Caudate nucleus (tissue), 63 donors: ENCODE measurements at places on chromosomes 6 and 20.

DNA sequence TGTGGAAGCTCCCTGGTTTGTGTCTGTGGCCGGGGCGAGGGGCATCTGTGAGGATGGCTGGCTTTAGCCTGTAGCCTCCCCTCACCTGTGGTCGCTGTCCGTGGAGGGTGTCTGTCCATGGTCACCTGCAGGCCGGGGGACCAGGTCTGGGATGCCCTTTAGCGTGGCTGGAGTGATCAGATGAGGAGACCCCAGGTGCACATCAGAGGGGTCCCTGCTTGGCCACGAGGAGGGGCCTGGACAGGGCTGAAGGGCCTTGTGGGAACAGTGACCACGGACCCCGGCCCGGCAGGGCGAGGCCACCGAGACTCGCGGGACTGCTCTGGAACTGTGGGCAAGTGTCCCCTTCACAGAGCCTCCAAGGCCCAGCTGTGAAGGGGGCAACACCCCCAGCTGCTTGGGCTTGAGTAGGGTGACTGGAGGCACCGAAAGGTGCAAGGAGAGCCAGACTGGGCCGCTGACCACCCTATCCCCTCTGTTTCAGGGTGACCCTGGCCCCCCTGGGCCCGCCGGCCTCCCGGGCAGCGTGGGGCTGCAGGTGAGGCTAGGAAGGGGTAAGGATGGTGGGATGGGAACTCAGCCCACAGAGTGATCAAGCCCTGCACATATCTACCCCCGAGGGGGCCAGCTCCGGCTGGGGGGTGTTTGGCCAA lies 8.6 kb downstream of the COL9A3 start:
- DNase-seq = no peak

GRCh38 chr20:46303176-46303956 lies 4.9 kb downstream of the CDH22 start:
- no peak for DNase-seq

GRCh38 chr6:75183099-75183541 lies 22.7 kb downstream of the COL12A1 start:
- DNase-seq = no peak

- DNase-seq = no peak
These were observed 51.9 kb downstream of the GRM4 start for GRCh38 chr6:34093854-34094430.

DNA sequence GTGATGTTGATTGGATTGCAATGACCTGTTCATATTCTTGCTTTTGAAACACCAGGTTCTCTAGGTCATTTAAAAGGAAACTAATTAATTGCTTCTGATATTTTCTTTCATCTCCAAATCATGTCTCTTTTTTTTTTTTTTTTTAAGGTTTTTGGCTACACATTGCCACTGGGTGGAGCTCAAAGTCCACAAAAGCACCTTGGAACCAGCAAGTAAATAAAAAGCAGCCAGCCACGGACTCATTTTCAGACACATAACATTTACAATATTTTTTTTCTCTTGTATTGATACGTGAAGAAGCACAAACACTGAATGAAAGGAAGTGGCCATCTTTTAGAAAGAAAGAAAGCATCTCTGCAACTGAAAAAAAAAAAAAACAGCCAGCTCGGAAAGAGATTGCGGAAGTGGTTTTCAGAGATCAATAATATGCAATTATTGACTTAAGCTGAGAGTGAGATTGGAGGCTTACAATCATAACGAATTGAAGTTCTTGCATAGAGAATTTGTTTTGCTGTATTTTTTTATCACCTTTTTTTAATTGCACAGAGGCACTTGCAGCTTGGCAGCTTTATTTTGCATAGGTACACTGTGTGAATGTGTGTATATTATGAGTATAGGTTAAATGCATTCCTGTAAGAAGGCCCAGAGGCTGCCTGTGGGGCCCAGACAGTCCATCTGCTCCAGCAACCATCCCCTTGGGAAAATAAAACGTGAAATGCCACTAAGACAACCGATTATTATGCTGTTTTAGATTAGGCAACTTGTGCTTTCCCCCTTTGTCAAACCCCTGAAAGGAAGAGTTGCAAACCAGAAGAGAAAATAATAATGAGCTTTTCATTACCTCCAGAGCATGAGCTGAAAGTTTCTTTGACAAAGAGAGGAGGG lies 28.2 kb downstream of the CGA start:
- DNase-seq = no peak

GRCh38 chr20:13403453-13403852 lies 182.4 kb downstream of the ISM1 start:
- DNase-seq = no peak

DNA sequence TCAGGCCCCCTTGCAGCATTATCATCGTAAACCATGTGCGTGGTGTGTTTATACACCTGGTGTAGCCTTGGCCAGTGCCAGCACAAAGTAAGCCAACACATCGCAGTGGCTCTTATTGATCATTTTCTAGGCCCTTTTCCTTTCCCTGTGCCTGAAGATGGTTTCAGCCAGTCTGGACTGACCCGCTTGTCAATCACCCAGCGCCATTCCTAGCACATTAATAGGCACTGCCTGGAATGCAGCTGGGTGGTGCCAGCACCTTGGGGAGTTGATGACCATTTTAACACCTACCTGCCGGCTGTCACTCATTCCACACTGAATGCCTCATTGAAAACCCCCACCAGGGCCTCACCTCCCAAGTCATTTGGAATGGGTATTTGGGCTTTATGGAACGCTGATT lies 4.9 kb upstream of the UQCC2 start:
- DNase-seq = no peak

DNA sequence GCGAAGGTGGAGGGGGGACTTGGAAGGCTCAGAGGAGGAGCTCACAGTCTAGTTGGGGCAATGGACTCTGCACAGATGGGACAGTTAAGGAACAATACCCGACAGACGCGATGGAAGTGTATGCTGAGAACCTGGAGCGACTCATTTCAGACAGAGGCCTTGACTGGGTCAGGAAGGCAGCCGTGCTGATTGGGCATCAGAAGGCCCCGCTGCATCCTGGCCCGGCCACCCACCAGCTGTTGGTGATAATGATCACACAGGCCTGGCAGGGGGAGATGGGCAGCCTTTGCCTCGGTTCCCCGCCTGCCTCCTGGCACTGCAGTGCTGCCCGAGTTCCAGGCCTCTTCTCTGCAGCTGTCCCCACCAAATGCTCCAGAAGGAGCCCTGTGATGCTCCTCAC lies 62.4 kb downstream of the MDGA1 start:
- no peak for DNase-seq

DNA sequence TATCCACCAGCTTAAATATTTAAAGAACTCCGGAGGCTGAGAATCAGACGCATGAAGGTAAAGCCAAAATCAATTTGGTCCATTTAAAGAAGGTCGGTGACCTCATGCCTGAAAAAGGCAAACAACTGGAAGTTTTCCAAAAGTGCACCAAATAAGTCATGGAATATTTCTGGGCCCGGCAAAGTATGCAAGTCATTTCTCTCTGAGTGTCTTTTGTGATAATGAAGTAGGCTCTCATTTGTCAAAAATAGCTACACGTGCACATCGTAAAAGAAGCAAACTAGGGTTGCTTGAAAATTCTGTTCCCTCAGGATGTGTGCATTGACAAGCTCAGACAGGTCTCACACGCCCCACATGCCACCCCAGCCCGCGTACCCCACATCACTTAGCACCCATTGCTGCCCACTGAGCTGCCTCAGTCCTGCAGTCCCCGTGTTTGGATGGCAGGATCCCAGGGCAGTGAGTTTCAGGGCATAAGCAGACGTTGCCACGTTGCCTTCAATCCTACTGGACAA lies 20.5 kb upstream of the PYGB start:
- DNase-seq = no peak

DNA sequence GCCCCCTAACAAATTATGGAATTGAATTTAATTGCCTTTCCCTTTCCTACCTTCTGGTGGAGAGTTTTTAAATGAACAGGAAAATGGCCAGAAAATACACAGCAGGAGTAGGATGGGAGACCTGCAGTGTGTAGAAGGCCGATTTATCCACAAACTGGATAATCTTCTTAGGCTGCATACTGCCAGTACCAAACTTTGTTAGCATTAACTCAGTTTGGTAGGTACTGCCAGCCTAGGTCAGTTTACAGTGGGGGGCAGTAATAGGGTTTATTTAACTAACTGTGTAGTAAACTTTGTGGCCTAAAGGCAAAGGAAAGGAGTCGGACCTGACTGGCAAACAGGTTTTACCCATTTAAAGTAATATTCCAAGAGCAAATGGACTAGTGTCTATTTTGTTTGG lies 4.6 kb downstream of the NCOA3 start:
- DNase-seq = no peak

- DNase-seq = no peak
These were observed 745.9 kb downstream of the TBC1D32 start for GRCh38 chr6:120588424-120588823.

DNA sequence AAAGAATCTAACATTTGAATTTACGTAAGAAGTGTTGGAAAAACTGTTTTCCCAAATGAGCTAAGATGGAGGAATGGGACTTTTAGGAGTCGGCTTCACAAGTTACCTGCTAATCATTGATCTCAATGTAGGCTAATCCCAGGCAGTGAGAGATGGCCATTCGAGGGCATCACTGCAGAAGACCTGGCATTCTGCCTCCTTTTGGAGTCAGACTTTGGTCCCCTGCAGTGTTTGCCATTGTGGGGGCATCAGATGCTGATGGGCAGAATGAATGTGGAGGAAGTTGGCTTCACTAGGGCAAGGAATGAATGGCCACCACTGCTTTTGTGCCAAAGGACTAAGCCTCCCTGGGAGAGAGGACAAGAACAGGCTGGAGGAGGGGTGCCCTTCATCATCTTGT lies 55.7 kb upstream of the NKX2-2 start:
- DNase-seq = no peak

DNA sequence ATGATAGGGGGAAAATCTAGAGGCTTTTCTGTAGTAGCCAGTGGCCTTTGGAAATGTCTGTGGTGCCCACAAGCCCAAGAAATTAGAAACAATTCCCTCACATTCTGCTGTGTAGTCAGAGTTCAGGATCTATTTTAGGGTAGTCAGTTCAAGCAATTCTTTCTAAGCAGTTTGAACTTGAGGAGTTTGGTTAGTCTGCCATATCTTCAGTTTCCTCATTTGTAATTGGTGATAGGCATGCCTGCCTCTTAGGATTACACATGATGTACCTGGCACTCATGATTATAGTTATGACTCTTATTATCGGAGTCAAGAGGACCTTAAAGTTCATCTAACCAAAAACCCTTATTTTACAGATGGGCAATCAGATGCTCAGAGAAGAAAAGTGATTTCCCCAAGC lies 21.2 kb upstream of the MEP1A start:
- no peak for DNase-seq

DNA sequence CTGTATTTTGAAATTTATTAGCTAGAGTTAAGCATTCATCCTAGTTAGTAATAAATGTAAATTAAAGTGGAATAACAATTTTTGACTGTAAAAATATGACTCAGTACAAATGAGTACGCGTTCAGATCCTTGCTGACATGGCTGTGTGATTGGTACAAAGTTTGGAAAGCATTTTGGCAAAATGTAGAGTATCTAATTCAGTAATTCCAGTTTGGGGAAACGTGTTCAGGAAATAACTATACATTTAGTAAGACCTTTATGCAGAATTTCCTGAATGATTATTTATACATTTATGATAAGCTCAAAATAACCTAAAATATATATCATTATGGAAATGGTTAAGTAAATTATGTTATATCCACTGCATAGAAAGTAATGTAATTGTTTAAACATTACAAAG lies 8.0 kb downstream of the VTA1 start:
- DNase-seq = no peak

DNA sequence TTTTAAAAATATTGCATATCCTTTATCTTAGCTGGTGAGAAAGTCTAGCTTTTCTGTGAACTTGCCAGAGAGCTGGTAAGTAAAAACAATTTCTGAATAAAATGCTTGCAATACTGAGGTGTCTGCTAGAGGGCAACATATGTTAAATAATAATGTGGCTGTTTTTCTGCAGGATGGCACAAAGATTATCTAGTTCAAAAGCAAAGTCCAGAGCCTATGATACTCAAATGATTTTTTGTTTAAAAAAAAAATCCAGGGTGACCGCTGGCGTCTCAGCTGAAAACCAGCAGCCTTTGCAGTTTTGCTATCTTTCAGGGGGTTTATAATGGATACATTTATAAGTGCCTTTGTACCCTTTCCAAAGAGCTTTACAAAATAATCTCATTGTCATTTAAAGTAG lies 194.9 kb downstream of the PHACTR1 start:
- DNase-seq = no peak

GRCh38 chr20:4905613-4906012 lies 95.7 kb downstream of the SLC23A2 start:
- no peak for DNase-seq

GRCh38 chr20:5621305-5621704 lies 128.9 kb upstream of the SHLD1 start:
- DNase-seq = no peak

DNA sequence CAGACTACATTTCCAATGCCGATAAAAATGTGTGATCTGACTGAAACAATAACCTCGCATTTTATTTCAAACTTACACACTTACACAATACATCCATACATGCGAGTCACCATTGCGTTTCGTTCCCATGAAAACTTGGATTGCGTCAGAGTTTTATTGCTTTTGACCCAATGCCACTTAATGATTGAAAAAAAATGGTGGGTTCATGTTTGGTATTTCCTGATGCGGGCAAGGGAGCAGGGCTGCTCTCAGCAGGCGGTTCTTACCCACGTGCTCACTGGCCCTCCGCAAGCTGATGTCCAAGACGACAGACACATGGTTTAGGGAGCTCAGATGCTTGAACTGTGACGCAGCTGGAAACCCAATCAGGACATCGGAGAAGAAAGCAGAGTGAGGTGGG lies 281.0 kb upstream of the SULF2 start:
- DNase-seq = no peak

GRCh38 chr6:90890683-90891330 lies 303.9 kb upstream of the MAP3K7 start:
- DNase-seq = no peak
